ENCODE measurements at places on chromosomes 5 and 9.

- no peak for DNase-seq
Observed at GRCh38 chr5:96220610-96221390, 212.2 kb downstream of the PCSK1 start.

GRCh38 chr9:91127653-91128052 is 234.1 kb downstream of the AUH start:
- no peak for DNase-seq

DNA sequence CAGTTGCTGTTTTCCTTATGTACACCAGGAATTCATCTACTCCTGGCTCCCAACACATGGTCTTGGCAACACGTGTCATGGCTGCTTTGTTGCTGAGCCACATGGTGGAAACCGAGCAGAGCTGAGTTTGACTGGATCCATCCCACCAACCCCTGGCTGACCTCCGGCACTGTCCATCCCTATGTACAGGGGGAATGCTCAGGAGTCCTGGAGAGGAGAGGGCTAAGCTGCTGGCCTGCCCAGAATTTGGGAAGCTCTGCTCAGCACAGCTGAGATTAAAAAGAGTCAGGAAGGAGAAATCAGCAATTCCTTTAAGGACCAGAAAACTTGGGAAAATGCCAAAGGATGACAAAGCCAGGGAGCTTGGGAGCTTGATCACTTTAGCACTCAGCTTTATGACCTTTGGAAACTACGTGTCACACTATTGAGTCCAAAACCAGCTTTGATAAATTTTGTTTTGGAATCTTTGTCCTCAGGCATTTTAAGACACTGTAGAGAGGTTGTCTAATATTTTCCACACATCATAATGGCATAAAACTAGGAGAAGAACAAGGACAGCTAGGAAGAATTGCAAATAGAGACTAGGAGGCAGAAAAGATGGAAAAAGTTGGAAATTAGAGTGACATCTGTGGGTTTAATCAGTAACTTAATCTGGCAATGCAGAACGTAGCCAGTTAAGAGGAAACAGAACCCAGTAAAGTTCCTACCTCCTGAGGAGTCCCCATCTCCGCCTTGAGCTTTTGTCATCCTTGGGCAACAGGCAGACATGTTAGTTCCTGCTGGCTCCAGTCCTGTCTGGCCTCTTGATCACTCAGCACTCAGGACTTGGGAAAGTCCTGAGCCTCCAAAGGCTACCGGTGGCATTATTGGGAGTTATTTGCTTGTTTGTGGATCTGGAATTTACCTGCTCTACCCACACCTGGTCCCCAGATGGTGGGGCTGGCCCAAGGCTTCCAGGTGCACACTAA is 62.5 kb upstream of the PLPP1 start:
- no peak for DNase-seq

DNA sequence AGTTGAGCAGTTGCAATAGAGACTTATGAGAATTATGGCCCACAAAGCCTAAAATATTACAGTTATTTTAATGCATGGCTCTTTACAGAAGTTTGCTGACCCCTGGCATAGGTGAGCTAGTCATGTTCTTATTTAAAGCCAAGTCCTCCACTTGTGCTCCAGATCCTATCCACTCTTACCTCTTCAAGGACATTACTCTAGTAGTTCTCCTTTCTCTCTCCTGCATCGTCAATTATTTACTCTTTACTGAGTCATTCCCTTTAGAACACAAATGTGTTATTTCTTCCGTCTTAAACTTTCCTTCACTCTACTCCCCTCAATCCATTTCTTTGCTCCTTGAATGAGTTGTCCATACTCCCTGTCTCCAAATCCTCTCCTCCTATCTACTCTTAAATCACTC is 20.6 kb upstream of the TRAF1 start:
- no peak for DNase-seq

DNA sequence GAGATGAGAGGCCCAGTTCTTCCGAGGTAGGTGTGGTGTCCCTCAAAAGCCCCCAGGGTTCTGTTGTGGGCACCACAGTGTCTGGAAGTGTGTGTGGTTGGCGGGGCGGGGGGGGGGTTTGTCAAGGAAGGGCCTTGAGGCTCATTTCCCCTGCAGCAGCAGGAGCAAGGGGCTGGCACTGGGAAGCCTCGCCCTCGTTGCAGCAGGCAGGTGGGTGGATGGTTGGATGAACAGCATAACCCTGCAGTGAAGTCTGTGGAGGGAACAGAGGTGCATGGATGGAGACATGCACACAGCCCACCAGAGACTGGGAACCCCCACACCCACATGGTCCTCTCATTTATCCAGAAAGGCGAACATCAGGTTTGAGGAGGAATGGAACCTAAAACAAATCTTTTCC is 2.0 kb upstream of the SPATA31E1 start:
- DNase-seq = no peak

DNA sequence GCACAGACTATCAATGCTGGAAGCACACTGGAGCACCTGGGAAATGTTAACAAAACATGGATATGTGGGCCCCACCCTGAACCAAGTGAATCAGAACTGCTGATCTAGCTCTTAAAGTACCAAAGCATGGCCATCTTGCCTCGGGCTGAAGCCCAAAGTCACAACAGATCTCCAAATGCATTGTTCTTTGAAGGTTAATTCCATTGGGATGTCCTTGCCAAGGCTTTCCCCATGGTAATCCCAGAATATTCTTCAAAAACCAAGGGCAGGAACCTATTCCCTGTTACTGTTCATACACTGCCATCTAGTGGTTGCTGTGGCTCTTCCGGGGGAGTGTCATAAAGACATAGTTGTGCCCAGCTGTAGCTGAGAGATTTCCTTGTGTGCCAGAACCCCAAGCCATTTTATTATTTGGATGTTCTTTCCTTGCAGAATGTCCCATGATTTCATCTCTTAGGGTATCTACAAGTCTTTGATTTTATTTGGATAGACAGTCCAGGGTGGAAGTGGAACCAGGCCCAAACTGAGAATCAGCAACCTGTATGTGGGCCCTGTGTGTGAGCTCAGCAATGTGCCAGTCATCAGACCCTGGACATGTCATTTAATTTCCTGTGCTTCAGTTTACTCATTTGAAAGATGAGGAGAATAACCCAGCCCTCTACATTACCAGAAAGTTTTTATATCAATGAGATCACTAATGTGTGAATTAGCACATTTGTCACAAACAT is 290.0 kb downstream of the ACTL7B start:
- no peak for DNase-seq

DNA sequence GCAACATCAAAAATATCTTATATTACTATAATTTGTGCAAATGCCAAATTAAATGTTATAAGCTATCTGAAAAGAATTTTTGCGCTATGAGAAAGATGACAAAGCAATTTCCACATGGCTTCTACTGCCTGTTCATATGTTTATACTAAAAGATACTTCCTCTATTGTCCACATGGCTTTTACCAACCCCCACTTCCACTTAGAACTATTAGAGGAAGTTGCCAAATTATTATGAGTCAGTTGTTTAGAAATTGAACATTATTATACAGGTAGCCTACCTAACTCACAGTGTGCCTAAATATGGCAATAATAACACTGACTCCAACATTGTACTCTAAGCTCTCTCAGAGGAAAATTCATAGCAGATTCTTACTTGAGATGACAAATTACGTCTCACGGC is 37.6 kb upstream of the SLC27A6 start:
- DNase-seq = no peak

DNA sequence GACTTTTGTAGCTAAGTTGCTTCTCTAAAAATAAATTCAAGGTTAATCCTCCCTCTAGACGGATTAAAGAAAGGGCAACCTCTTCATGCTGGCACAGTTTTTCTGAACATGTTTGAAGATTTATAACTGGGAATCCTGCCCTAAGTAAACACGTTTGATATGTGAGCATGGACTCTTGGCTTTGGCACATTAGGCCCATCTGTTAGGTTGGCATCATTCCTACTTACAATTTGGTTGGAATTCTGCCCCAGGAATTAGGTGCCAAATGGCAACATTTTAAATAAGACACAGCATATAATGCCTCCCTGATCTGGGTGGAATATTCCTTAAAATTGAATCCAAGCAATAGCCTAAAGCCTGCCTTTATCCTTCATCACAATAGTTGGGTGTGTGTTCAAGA is 372.3 kb upstream of the CDH18 start:
- DNase-seq = no peak

DNA sequence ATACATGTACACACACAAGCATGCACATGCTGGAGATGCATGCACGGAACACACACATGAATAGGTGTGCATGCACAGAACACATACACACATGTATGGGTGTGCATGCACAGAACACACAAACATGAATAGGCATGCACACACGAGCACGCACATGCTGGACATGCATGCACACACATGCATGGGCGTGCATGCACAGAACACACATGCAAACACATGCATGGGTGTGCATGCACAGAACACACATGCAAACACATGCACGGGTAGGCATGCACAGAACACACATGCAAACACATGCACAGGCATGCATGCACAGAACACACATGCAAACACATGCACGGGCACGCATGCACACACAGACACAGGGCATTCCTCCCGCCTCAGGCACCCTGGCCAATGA is 382.3 kb downstream of the IRX2 start:
- DNase-seq = no peak

DNA sequence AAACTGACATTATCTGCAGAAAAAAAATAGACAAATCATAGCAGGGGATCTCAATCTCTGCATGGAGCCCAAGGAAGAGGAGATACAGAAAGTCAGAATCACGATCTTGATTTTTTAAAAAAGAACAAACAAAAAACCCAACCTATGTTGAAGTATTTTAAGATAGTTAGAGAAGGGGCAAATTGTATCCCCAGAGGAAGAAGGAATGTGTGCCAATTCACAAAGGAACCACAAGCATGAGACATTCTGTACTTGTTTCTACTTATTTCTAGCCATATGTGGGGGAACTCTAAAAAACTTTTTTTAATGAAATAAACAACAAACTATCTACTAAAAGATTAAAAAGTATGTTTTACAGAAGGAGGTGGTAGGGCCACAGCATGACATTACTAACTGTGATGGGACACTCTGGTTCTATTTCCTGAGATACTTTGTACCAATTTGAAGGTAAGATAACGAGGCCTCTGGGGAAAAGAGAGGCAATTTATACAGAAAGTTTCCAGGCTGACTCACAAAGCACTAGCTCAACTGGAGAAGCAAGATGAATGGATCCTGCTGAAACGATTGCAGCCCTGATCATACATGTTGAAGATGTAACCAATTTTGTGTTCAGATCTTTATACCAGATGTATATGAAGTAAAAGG is 22.5 kb downstream of the RANBP3L start:
- no peak for DNase-seq

- no peak for DNase-seq
Observed at GRCh38 chr9:104138243-104138868, 44.2 kb downstream of the SMC2 start.

DNA sequence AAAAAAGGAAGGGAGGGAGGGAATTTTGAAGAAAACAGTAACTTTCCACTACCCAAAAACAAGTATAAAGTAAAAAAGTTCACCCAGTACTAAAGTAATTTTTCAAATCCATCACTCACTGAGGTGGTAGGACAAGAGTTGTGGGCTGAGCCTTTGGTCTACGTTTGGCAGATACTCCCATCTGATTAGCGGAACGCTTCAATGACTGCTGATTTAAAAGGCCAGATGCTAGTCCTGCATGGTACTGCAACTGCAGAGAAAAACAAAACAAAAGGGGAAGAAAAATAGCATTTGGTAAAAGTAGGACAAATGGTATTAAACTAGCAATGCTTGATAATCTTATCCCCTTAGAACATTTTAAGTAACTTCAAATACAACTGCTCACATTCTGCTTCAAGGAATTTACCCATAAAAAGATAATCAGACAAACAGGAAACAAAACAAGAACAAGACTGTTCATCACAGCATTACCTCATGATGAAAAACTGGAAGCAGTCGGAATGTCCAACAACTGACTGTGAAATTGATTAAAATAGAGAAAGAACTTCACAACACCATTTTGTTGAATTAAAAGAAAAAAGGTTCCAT is 65.4 kb downstream of the MED27 start:
- DNase-seq = no peak

GRCh38 chr5:147169399-147169798 is 65.4 kb upstream of the STK32A start:
- DNase-seq = no peak

- DNase-seq = no peak
Observed at GRCh38 chr5:32083981-32084430, 90.1 kb downstream of the GOLPH3 start.
